ENCODE measurements at places on chromosomes 6 and 20.

DNA sequence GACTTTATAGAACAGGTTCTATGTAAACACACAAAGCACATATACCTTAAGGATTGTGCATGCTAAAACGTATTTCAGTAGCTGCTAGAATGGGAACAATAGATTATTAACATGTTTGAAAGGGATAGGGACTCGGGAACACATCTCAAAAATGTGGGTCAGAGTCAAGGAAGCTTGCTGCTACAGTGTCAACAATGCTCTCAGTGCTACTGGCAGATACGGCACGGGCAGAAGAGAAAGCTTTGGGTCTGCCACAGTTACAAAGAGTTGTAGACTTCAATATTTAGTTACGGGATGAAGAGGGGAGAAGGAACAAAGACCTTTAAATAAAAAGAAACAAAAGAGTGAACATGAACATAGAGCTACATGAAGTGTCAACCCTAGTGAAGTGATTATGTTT is 170.5 kb downstream of the BACH2 start:
- no peak overlapping the region for H3K4me3 ChIP-seq
- DNase-seq, result no peak
- no peaks in the 10 kb centered on the region for H3K36me3 ChIP-seq
- H3K27me3 ChIP-seq, result no peaks in the 10 kb centered on the region
- peaks cover 4% of the 10 kb centered on the region for H3K4me1 ChIP-seq

GRCh38 chr6:87243812-87244211 is 78.6 kb upstream of the SMIM8 start:
- H3K27me3 ChIP-seq, result no peaks in the 10 kb centered on the region
- H3K36me3 ChIP-seq, result no peaks in the 10 kb centered on the region
- H3K4me3 ChIP-seq, result no peak overlapping the region
- H3K4me1 ChIP-seq, result no peaks in the 10 kb centered on the region

- no peaks in the 10 kb centered on the region for H3K36me3 ChIP-seq
- DNase-seq, result no peak
- no peak overlapping the region for H3K27ac ChIP-seq
- no peak overlapping the region for H3K4me3 ChIP-seq
- no peaks in the 10 kb centered on the region for H3K27me3 ChIP-seq
Observed at GRCh38 chr20:22620342-22620741, 36.0 kb upstream of the FOXA2 start.

GRCh38 chr6:137683916-137684315 is 183.1 kb upstream of the TNFAIP3 start:
- DNase-seq, result no peak
- no peak overlapping the region for H3K4me3 ChIP-seq
- H3K36me3 ChIP-seq, result no peaks in the 10 kb centered on the region
- H3K27ac ChIP-seq, result no peak overlapping the region
- H3K27me3 ChIP-seq, result no peaks in the 10 kb centered on the region

DNA sequence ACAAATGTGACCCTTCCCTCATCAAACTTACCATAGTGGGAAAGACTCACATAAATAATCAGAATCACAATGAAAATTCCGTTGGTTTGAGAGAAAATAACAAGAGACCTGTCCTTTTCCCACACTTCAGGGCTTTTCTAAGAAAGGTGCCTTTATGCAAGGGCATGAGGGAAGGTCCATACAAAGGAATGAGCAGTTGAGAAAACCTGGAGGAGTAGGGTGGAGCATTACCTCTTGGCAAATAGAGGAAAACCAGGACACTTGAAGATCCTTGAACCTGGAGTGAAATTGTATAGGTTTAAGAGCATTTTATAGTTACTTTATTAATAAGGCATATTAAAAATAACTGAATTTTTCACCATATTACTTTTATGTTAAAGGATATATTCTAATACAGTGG is 54.3 kb downstream of the UBR2 start:
- no peak overlapping the region for H3K4me3 ChIP-seq
- no peaks in the 10 kb centered on the region for H3K4me1 ChIP-seq
- peak overlapping the region; percentile 42 for H3K27ac ChIP-seq
- H3K27me3 ChIP-seq, result no peaks in the 10 kb centered on the region
- no peaks in the 10 kb centered on the region for H3K36me3 ChIP-seq

- no peaks in the 10 kb centered on the region for H3K27me3 ChIP-seq
- H3K4me1 ChIP-seq, result peaks cover 4% of the 10 kb centered on the region
- no peak overlapping the region for H3K27ac ChIP-seq
- no peak overlapping the region for H3K4me3 ChIP-seq
- no peaks in the 10 kb centered on the region for H3K36me3 ChIP-seq
Observed at GRCh38 chr20:33434434-33434833, 9.1 kb downstream of the SNTA1 start.

DNA sequence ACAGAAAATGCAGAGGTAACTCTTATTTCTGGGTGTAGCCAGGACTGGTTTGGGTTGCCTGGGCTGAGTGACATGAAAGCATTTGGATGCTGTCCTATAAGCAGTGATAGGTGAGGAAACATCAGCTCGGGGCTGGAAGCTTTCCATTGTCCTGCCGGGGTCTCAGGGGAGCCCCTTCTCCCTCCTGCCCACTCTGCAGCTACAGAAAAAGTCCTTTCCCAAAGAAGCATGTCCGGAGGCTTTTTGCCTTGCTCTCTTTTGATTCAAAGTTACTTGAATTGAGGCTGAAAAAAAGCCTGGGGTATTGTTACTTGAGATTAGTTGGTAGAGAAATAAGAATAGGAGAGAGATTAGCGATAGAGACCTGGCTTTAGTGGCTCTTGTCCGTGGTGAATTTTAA is 90.7 kb upstream of the ZNFX1 start:
- no peaks in the 10 kb centered on the region for H3K36me3 ChIP-seq
- no peak overlapping the region for H3K27ac ChIP-seq
- H3K4me1 ChIP-seq, result no peaks in the 10 kb centered on the region
- DNase-seq, result no peak
- no peak overlapping the region for H3K4me3 ChIP-seq

- H3K4me3 ChIP-seq, result no peak overlapping the region
- no peaks in the 10 kb centered on the region for H3K36me3 ChIP-seq
- H3K27me3 ChIP-seq, result no peaks in the 10 kb centered on the region
- no peaks in the 10 kb centered on the region for H3K4me1 ChIP-seq
Observed at GRCh38 chr6:100780648-100781047, 100.5 kb downstream of the ASCC3 start.

- DNase-seq, result no peak
- no peak overlapping the region for H3K27ac ChIP-seq
- no peaks in the 10 kb centered on the region for H3K36me3 ChIP-seq
- no peaks in the 10 kb centered on the region for H3K4me1 ChIP-seq
- no peaks in the 10 kb centered on the region for H3K27me3 ChIP-seq
Observed at GRCh38 chr6:76703786-76704185, 631.3 kb upstream of the IMPG1 start.

DNA sequence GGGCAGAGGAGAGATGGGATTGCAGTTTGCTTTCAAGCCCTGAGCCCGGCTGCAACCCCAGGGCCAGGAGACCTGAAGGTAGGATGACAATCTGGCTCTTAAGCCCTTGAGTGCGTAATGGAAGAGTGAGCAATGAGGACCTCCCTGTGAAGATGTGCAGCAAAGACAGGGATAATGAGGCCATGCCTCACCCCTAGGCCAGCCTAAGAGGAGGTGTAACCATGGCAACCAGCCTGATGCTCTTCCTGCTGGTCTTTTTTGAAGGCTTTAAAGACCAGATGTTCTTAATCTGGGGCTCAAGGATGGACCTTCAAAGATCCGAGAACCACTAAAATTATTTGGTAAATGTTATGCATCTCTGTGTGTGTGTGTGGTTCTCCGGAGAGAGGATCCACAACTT is 8.2 kb downstream of the ARHGAP40 start:
- no peaks in the 10 kb centered on the region for H3K4me1 ChIP-seq
- DNase-seq, result no peak
- H3K4me3 ChIP-seq, result no peak overlapping the region
- no peak overlapping the region for H3K27ac ChIP-seq
- H3K27me3 ChIP-seq, result peaks cover 6% of the 10 kb centered on the region
- no peaks in the 10 kb centered on the region for H3K36me3 ChIP-seq

DNA sequence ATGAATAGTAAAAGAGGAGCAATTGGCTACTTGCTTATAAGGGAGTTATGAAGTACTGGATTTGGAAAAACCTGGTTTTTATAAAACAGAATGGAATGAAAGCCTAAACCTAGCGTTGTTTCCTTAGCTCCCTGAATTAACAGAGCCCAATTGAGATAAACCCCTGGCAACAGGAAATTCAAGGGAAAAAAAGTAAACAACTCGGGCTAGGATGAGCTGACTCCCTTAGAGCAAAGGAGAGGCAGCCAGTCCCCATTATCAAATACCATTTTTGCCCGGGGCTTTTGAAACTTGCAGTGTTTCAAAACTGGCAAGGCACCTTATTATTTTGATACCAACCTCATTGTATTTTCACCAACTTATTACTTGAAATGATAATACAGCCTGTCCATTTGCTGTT is 587.5 kb downstream of the CD109 start:
- H3K36me3 ChIP-seq, result no peaks in the 10 kb centered on the region
- no peak overlapping the region for H3K4me3 ChIP-seq
- H3K27ac ChIP-seq, result no peak overlapping the region
- H3K27me3 ChIP-seq, result no peaks in the 10 kb centered on the region
- no peaks in the 10 kb centered on the region for H3K4me1 ChIP-seq

DNA sequence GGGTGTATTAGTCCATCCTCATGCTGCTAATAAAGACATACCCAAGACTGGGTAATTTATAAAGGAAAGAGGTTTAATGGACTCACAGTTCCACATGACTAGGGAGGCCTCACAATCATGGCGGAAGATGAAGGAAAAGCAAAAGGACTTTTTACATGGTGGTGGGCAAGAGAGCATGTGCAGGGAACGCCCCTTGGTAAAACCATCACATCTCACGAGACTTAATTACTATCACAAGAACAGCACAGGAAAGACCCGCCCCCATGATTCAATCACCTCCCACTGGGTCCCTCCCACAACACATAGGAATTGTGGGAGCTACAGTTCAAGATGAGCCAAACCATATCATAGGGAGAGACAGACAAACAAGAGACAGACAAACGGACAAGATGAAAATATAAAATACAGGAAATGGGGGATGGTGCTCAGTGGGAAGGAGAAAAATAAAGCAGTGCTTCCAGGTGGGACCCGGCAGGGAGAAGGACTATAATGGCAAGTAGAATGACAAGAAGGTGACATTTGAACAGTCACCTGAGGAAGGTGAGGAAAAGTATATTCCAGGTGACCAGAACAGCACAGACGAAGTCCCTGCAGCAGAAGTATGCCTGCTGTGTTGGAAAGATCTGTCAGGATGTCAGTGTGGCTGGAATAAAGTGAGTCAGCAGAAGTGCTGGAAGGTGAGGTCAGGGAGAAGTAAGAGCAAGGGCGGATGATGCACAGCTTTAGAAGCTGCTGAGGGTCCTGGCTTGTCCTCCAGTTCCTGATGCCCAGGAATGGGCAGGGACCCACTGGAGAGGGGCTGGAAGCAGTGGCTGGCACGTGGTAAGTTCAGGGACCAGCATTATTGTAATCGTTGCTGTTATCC is 61.1 kb downstream of the SLC2A10 start:
- H3K27me3 ChIP-seq, result no peaks in the 10 kb centered on the region
- no peaks in the 10 kb centered on the region for H3K36me3 ChIP-seq
- H3K27ac ChIP-seq, result no peak overlapping the region
- no peaks in the 10 kb centered on the region for H3K4me1 ChIP-seq
- no peak overlapping the region for H3K4me3 ChIP-seq
- DNase-seq, result peak; percentile 72

GRCh38 chr20:50272724-50273446 is 82.3 kb downstream of the CEBPB start:
- no peak overlapping the region for H3K27ac ChIP-seq
- H3K36me3 ChIP-seq, result no peaks in the 10 kb centered on the region
- H3K27me3 ChIP-seq, result no peaks in the 10 kb centered on the region
- no peak overlapping the region for H3K4me3 ChIP-seq
- no peaks in the 10 kb centered on the region for H3K4me1 ChIP-seq

DNA sequence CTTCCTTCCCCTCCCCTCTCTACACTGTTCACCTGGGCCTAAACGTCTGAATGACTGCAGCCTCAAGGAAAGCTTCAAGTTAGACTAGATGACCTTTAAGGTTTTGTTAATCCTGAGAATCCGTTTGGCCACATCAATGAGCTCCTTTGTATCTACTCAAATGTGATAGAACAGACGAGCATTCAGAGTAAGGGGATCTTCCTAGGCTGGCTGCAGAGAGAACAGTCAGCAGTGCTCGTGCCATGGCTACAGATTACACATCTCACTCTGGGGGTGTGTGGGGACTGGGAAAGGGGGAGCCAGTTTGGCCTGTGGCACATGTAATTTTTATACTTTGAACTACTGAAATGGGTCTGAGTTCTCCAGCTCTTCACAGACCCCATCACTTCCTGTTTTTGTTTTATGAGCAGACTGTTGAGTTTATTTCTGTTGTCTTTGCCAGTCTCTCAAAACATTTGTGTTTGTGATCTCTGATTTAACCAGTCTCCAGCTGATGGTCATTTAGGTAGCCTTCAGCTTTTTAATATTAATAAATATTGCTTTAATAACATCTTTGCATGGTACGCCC is 50.9 kb downstream of the KCNS1 start:
- H3K4me1 ChIP-seq, result peaks cover 5% of the 10 kb centered on the region
- DNase-seq, result no peak
- no peaks in the 10 kb centered on the region for H3K27me3 ChIP-seq
- no peak overlapping the region for H3K27ac ChIP-seq
- H3K36me3 ChIP-seq, result no peaks in the 10 kb centered on the region

DNA sequence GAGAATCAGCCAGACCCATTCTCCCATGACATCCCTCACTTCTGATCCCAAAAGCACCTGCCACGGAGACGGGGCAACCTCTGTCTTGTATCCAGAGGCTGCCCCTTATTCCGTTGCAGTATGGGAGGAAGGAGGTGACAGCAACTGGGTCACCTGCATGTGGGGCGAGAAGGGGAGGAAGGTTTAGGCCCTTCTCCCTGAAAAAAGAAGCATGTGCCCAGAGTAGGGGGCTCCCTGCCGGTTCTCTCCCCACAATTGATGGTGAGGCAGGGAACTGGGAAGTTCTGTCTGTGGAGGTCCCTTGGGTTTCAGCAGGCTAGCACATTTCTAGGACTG is 49.3 kb upstream of the FANCE start:
- no peak overlapping the region for H3K27ac ChIP-seq
- DNase-seq, result no peak
- no peaks in the 10 kb centered on the region for H3K4me1 ChIP-seq
- no peaks in the 10 kb centered on the region for H3K27me3 ChIP-seq

DNA sequence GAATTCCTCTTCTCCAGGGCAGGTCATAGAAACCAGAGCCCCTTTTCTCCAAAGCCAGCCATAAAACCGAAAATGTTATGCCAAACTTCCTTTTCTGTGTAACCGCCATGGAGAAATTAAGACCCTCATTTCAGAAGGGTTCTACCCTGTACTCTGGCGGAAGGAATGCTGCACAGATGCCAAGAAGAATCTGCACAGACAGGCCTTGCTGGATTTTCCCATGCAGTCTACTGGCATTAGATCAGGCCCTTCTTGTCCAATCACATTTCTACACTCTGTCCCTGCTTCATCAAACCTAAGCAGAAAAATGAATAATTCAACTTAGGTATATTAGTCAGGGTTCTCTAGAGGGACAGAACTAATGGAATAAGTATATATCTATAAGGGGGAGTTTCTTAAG is 43.2 kb upstream of the MC3R start:
- H3K36me3 ChIP-seq, result no peaks in the 10 kb centered on the region
- no peak overlapping the region for H3K4me3 ChIP-seq
- H3K27me3 ChIP-seq, result no peaks in the 10 kb centered on the region

DNA sequence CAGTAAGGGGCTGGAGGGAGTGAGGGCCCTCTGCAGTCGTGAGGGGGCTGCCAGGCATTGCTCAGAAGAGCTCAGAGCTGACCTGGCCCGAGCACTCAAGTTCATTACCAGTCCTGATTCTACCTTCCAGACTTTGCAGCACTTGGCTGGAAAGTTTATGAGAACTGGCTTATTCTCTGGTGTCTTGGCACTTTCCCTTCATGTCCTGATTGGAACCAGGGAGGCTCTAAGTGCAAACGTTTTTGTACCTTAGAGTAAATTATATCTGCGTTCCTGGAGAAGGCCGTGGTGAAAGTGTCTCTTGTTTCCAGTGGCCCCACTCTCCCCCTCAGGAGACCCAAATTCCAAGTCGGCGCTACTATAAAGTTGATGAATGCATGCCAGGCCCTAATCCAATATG is 402.3 kb downstream of the CDC5L start:
- H3K27ac ChIP-seq, result no peak overlapping the region
- H3K36me3 ChIP-seq, result no peaks in the 10 kb centered on the region
- H3K27me3 ChIP-seq, result no peaks in the 10 kb centered on the region
- no peak overlapping the region for H3K4me3 ChIP-seq
